ENCODE measurements at places on chromosomes 16 and 17. TPM values are rescaled to one million over a fixed set of nuclear protein-coding genes. Genes with fewer than 3 reads are reported as not detected.

Gene UTS2R
- polyA plus RNA-seq: not detected

- DNase-seq: no peak
Measured at GRCh38 chr16:54068212-54068611, 218.4 kb downstream of the IRX3 start.

DNA sequence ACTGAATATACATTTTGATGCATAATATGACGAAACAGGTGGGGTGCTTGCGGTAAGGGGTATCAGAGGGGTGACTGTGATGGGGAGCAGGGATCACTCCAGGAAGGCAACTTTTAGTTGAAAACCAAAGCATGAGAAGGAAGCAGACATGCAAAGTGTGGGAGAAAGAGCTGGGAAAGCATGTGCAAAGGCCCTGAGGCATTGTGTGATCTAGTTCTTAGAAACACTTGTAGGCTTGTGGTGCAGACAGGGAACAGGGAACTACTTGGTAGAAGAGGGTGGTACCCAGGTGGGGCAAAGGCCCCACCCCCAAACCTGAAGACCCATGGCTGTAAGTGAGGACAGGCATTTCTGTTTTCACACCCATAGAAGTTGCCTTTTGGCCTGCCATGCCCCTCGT is 459.9 kb upstream of the EEF2KMT start:
- no peak for DNase-seq

Gene CD300LF
- polyA plus RNA-seq: 0.85 TPM
